ENCODE measurements at places on chromosomes 3 and 15. TPM values are rescaled to one million over a fixed set of nuclear protein-coding genes. Genes with fewer than 3 reads are reported as not detected.

DNA sequence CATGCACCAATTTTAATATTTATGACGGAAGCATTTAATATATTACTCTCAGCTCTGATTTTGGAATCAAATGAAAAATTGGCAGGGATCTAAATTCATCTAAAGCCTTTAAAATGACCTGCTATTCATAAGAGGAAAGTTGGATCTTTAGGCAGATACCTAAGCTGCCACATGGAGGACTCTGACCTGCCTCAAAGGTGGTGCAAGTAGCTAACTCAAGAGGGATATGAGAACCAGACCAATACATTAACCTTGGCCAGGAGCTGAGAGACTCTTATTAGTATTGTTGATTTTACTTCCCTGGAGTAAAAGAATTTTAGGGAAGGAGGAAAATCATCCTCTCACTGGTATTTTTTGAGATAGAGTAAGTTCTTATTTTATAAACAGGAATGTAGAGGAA, 17.7 kb downstream of the ZNF654 start:
- no peak overlapping the region for H3K4me3 ChIP-seq
- no peak overlapping the region for H3K27ac ChIP-seq
- no peaks in the 10 kb centered on the region for H3K27me3 ChIP-seq
- no peak for DNase-seq

Gene NMB
- total RNA-seq: 4.0 TPM

Gene MRPS11
- total RNA-seq: 56.3 TPM

GRCh38 chr15:78075490-78076230, 1.9 kb downstream of the TBC1D2B start:
- no peak overlapping the region for H3K27ac ChIP-seq
- no peaks in the 10 kb centered on the region for H3K27me3 ChIP-seq
- no peaks in the 10 kb centered on the region for H3K36me3 ChIP-seq
- H3K4me1 ChIP-seq: peaks cover 37% of the 10 kb centered on the region
- H3K4me3 ChIP-seq: peak overlapping the region; percentile 95

- peaks cover 8% of the 10 kb centered on the region for H3K4me1 ChIP-seq
- H3K27ac ChIP-seq: no peak overlapping the region
- no peak overlapping the region for H3K4me3 ChIP-seq
- H3K27me3 ChIP-seq: no peaks in the 10 kb centered on the region
- DNase-seq: no peak
- H3K36me3 ChIP-seq: no peaks in the 10 kb centered on the region
Observed at GRCh38 chr3:57738391-57738790, 17.7 kb upstream of the SLMAP start.

Gene CCR3
- total RNA-seq: not detected

DNA sequence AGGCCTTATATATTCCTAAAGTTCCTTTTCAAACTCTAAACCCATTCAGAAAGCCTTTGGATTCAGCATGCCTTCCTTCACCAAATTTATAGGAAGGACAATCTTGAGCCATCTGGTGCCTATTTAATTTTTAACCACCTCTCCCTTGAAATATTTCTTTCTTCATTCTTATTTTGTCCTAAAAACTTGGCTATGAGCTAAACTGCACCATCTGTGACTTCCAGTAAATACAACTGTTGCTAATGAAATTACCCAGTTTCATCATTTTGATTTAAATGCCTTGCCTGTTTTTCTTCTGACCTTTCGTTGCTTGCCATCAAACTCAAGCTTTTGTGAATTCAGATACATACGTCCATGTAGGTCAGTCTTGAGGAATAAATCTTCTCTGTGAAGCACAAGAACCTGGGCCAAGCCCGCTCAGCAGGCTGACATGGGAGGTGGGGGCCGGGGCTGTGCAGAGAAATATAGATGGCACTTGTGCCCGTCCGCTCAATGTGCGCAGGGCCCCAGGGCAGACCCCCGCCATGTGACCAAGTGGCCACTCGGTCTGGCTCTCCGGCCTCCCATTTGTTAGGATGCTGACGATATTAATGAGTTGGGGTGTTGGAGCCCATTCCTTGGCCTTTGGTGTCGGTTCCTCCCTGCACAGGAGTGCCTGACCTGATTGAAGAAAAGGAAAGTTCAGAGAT, 335.9 kb downstream of the VPS13C start:
- no peak overlapping the region for H3K4me3 ChIP-seq
- no peak overlapping the region for H3K27ac ChIP-seq
- peaks cover 2% of the 10 kb centered on the region for H3K27me3 ChIP-seq
- DNase-seq: no peak
- no peaks in the 10 kb centered on the region for H3K4me1 ChIP-seq

Gene C3orf85
- total RNA-seq: not detected

- no peaks in the 10 kb centered on the region for H3K27me3 ChIP-seq
- DNase-seq: no peak
- no peak overlapping the region for H3K4me3 ChIP-seq
- peaks cover 2% of the 10 kb centered on the region for H3K4me1 ChIP-seq
Observed at GRCh38 chr3:32229565-32229964, 8.9 kb upstream of the CMTM8 start.

- peaks cover 7% of the 10 kb centered on the region for H3K36me3 ChIP-seq
- peak overlapping the region; percentile 100 for H3K4me3 ChIP-seq
- H3K4me1 ChIP-seq: peaks cover 46% of the 10 kb centered on the region
- peaks cover 21% of the 10 kb centered on the region for H3K27me3 ChIP-seq
- H3K27ac ChIP-seq: peak overlapping the region; percentile 99
Observed at GRCh38 chr3:169771497-169772304, 1.5 kb upstream of the MYNN start.

- no peak overlapping the region for H3K4me3 ChIP-seq
- H3K27ac ChIP-seq: no peak overlapping the region
- no peaks in the 10 kb centered on the region for H3K36me3 ChIP-seq
Observed at GRCh38 chr3:180789774-180790173, 110.5 kb upstream of the CCDC39 start.

Gene FETUB
- not detected for total RNA-seq

- H3K36me3 ChIP-seq: peaks cover 6% of the 10 kb centered on the region
- H3K4me1 ChIP-seq: peaks cover 22% of the 10 kb centered on the region
- H3K4me3 ChIP-seq: peak overlapping the region; percentile 88
- no peaks in the 10 kb centered on the region for H3K27me3 ChIP-seq
- no peak for DNase-seq
- H3K27ac ChIP-seq: peak overlapping the region; percentile 88
Observed at GRCh38 chr3:81761904-81762580, 597 bp upstream of the GBE1 start.

Gene VWA5B2
- total RNA-seq: 0.36 TPM

DNA sequence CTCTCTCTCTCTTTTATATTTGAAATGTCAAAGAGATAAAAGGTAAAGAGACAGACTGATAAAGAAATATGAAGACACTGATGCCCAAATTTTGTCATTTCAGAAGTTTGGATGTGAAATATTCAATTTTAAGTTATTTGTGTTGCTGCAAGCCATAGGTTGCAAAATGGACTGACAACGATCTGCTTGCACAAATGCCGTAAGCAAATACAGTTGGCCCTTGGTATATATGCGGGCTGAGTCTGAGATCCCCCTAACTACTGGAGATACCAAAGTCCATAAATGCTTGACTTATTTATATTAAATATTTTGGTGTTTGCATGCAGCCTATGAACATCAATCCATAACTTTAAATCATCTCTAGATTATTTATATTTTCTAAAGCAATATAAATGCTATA, 1459.1 kb upstream of the ALCAM start:
- no peak overlapping the region for H3K4me3 ChIP-seq
- no peaks in the 10 kb centered on the region for H3K36me3 ChIP-seq
- H3K27ac ChIP-seq: no peak overlapping the region
- H3K27me3 ChIP-seq: no peaks in the 10 kb centered on the region

DNA sequence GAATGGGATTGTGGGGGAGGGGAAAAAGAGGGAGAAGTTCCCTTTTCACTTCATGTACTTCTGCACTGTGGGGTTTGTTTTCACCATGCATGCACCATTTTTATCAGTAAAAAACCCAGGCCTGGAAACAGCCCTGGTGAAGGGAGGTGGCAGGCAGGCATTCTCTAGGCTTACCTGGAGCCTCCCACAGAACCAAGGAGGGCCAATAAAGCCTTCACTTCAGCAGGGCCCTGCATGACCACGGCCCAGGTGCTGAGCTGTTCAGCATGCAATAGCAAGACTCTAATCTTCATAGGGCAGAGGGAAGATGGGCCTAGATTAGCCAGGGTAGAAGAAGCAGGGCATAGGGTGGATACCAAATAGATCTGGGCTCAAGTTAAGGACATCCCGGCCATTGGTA, 49.6 kb downstream of the SCN5A start:
- no peak for DNase-seq
- H3K36me3 ChIP-seq: no peaks in the 10 kb centered on the region
- no peak overlapping the region for H3K4me3 ChIP-seq
- H3K4me1 ChIP-seq: no peaks in the 10 kb centered on the region
- H3K27ac ChIP-seq: no peak overlapping the region

DNA sequence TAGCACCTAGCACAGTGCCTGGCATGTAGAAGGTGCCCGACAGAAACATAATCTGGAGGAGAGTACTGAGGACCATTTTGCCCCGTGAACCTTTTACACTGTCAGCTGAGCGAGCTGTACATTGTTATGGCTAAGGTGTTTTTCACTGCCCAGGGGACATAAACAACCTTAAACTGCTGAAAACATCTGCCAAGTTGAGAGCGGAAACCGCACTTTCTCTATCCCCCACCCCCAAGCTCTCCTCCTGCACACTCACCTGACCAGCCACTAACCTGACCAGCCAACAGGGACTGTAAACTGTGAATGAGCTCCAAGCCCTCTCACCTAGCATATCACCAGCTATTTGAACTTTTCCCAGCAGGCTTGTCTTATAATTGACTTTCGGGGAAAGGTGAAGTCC, 17.6 kb downstream of the RAB43 start:
- no peaks in the 10 kb centered on the region for H3K36me3 ChIP-seq
- H3K4me3 ChIP-seq: no peak overlapping the region
- no peaks in the 10 kb centered on the region for H3K27me3 ChIP-seq
- no peaks in the 10 kb centered on the region for H3K4me1 ChIP-seq

Gene SLC12A8
- total RNA-seq: 2.7 TPM

DNA sequence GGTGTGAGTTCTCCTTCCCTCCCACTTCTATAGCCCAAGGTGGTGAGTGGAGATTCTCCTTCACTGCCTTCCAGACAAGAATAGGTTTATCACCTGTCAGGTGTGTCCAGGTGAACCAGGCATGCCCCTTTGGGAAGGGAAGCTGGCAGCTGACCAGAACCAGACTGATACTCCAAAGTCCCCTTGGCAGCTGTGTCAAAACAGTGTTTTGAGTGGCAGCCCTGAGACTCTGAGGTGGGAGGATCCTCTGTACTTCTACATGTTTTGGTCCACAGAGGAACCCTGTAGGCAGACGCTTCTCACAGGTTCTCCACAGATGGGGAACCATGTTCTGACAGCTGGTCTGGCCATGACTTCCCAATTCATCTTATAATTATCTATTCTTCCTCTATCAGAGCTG, 30.1 kb downstream of the ISL2 start:
- no peak overlapping the region for H3K27ac ChIP-seq
- DNase-seq: no peak
- no peak overlapping the region for H3K4me3 ChIP-seq

DNA sequence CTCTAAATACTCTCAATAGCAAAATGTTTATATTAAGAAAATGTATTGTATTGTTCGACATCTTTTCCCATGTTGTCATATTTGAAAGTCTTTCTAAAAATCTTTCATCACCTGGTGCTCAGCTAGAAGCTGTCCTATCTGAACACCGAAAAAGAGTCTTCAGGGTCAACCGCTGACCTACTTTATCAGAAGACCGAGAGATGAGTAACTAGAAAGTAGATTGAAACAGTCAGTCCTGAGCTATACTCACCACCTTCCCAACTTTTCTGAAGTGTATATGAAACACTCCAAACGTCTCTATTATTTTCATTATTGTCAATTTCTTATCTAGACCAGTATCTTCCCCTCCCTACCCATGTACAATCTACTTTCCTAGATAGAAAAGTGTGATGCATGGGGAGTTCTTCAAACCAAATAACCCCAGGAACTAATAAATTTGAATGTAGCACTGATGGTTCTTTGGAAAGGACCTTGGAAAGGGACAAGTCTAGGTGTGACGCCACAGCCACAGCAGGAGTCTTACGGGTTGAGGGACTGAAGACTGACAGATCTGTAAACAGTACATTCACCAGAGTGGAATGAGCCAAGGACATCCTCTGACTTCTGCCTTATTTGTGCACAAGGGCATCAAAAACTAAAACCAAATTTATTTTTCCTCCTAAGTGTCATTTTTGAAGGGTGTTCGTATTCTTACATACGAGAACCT, 58.6 kb downstream of the TMOD3 start:
- DNase-seq: no peak
- no peak overlapping the region for H3K4me3 ChIP-seq
- peaks cover 10% of the 10 kb centered on the region for H3K36me3 ChIP-seq
- H3K27me3 ChIP-seq: no peaks in the 10 kb centered on the region
- no peak overlapping the region for H3K27ac ChIP-seq
- H3K4me1 ChIP-seq: peaks cover 12% of the 10 kb centered on the region

- H3K27ac ChIP-seq: no peak overlapping the region
- H3K4me1 ChIP-seq: no peaks in the 10 kb centered on the region
- no peak overlapping the region for H3K4me3 ChIP-seq
- no peak for DNase-seq
Observed at GRCh38 chr3:176767385-176767784, 429.9 kb downstream of the TBL1XR1 start.

Gene ACTR8
- 49.9 TPM for total RNA-seq

Gene PLAAT1
- total RNA-seq: 4.0 TPM

- H3K4me1 ChIP-seq: peaks cover 22% of the 10 kb centered on the region
- no peak for DNase-seq
- no peaks in the 10 kb centered on the region for H3K36me3 ChIP-seq
- no peak overlapping the region for H3K27ac ChIP-seq
- no peak overlapping the region for H3K4me3 ChIP-seq
- H3K27me3 ChIP-seq: no peaks in the 10 kb centered on the region
Observed at GRCh38 chr15:73965758-73966113, 26.4 kb downstream of the STOML1 start.

- H3K36me3 ChIP-seq: no peaks in the 10 kb centered on the region
- H3K27me3 ChIP-seq: peaks cover 58% of the 10 kb centered on the region
- no peak overlapping the region for H3K27ac ChIP-seq
- peak; percentile 71 for DNase-seq
- H3K4me1 ChIP-seq: no peaks in the 10 kb centered on the region
- peak overlapping the region; percentile 84 for H3K4me3 ChIP-seq
Observed at GRCh38 chr15:99928429-99928981, 195.3 kb upstream of the LYSMD4 start.

Gene ARPP21
- total RNA-seq: 0.12 TPM

Gene EOMES
- not detected for total RNA-seq

- peaks cover 43% of the 10 kb centered on the region for H3K27me3 ChIP-seq
- no peak for DNase-seq
- no peaks in the 10 kb centered on the region for H3K4me1 ChIP-seq
- H3K27ac ChIP-seq: no peak overlapping the region
Observed at GRCh38 chr3:119175872-119176756, 2.7 kb downstream of the UPK1B start.

Gene GOLGA6L7
- total RNA-seq: not detected

DNA sequence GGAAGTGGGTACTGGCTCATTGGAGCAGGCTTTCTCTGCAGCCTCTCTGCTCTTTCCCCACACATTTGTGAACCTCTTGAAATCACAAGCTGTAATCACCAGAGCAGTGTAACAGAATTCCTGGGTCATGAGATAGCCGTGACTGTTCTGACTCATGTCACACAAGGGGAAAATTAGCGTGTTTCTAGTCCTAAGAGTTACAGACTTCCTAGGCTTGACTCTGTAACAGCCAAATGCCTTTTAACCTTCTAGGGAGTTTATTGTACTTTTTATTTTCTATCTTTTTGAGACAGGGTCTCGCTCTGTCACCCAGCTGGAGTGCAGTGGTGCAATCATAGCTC, 54.7 kb upstream of the TRAK1 start:
- no peak for DNase-seq
- H3K4me1 ChIP-seq: peaks cover 64% of the 10 kb centered on the region
- peaks cover 10% of the 10 kb centered on the region for H3K36me3 ChIP-seq
- H3K27ac ChIP-seq: peak overlapping the region; percentile 81

GRCh38 chr3:180322829-180323228, 279.1 kb upstream of the TTC14 start:
- no peak overlapping the region for H3K27ac ChIP-seq
- no peaks in the 10 kb centered on the region for H3K36me3 ChIP-seq
- no peak for DNase-seq
- H3K27me3 ChIP-seq: no peaks in the 10 kb centered on the region

Gene THSD4
- total RNA-seq: 1.4 TPM
